ENCODE measurements at places on chromosomes 16 and 17.

GRCh38 chr17:1312261-1312870, 32.9 kb downstream of the TRARG1 start:
- no peak for DNase-seq

DNA sequence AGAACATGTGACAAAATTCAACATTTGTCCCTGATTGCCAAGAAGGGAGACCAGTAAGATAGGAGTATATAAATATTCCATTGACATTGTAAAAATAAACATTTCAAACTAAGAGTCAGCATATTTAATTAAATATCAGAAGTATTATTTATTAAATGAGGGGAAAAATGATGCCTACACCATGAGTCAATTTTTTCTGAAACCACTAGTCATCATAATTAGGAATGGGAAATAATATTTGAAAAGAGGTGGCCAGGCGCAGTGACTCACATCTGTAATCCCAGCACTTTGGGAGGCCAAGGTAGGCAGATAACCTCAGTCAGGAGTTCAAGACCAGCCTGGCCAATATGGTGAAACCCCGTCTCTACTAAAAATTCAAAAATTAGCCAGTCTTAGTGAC, 2.1 kb downstream of the CMTM1 start:
- DNase-seq, result no peak

- DNase-seq, result no peak
Measured at GRCh38 chr17:64063088-64063487, 42.7 kb upstream of the ICAM2 start.

DNA sequence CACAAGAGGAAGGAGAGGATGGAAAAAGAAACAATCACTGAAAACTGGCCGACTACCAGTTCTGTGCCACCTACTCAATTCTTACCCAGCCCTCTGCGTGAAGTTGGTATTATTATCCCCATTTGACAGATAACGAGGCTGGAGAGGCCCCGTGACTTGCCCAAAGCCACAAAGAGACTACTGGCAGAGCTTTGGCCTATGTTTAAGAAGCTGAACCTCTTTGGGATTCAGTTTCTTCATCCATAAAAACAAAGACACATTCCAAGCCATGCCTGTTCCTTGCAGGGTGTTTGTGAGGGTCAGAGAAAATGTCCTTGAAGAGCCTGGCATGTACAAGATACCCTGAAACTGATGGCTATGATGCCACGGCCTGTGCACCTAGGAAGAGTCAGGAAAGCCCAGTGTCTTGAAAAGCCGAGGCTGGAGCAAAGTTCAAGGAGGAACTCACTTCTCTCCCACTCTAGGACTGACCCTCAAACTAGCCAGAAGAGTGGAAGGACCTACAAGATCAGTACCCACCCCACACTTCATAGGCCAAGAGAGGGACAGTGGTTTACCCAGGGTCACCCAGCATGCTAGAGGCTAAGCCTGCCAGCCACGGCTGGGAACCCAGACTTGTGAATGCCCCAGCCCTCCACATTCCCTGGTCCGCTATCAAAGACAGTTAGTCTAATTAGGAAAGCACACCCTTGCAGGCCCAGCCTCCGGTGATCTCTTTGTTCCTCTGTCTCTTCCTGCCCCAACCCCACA, 1.6 kb upstream of the ACSF2 start:
- no peak for DNase-seq

DNA sequence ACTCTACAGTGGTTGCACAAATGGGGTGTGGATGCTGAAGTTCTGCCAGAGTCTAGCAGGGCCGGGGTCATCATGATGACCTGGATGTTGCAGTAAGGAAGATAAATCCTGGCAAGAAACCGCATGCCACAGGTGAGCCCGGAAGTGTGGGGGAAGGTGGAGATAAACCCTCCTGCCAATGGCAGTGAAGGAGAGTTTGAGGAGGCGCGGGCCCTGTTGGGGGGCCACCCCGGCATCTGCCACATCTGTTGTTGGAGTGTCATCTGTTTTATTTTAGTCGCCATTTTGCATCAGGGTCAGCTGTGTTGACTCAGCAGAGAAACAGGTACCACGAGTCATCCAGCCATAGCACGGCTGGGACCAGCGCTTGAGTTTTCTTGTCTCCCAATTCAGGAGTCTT, 173.8 kb upstream of the CHMP6 start:
- DNase-seq, result no peak

- no peak for DNase-seq
Measured at GRCh38 chr16:48676836-48677235, 66.9 kb upstream of the N4BP1 start.

DNA sequence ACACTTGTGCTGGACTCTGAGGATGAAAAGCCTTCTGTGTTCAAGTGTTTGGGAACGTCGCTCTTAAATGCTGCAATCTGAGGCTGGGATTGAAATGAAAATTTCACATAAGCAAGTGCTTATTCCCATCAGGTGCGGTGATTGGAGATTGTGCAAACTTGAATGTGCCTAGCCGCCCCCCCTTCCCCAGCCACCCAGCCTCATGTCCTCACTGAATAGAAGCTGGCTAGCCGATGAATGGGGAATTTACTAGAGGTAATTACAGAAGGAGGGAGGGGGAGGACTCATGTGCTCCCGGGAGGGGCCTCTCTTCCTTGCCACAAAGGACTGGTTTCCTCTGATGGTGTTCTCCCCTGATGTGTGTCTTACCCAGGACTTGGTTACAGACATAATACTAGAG, 544.8 kb upstream of the EEF2KMT start:
- DNase-seq, result no peak

- no peak for DNase-seq
Measured at GRCh38 chr16:66152181-66152580, 214.3 kb upstream of the CDH5 start.

- DNase-seq, result no peak
Measured at GRCh38 chr16:53913920-53914319, 210.0 kb downstream of the FTO start.

DNA sequence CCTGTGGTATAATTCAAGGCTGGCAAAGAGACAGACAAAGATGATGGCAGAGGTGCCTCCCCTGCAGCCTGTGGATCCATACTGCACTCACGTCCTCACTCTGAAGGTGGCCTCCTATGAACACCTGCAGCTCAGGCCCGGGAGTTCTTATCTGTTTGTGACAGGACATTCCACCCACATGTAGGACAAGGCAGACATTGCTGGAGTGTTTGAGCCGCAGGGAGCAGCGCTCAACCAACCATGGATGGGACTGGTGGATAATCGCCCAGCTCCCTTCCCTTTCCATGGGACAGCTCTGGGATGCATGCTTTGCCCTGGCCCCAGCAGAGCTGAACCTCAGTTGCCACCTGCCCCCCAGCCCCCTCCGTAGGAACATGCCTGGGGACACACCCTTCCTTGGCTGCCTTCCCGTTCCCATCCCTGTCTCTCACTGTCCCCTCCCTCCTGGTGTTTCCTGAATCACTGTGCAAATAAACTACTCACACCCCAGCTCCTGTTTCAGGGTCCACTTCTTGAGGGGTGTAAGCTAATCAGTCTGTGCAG, 22.2 kb downstream of the ITPRIPL2 start:
- no peak for DNase-seq

DNA sequence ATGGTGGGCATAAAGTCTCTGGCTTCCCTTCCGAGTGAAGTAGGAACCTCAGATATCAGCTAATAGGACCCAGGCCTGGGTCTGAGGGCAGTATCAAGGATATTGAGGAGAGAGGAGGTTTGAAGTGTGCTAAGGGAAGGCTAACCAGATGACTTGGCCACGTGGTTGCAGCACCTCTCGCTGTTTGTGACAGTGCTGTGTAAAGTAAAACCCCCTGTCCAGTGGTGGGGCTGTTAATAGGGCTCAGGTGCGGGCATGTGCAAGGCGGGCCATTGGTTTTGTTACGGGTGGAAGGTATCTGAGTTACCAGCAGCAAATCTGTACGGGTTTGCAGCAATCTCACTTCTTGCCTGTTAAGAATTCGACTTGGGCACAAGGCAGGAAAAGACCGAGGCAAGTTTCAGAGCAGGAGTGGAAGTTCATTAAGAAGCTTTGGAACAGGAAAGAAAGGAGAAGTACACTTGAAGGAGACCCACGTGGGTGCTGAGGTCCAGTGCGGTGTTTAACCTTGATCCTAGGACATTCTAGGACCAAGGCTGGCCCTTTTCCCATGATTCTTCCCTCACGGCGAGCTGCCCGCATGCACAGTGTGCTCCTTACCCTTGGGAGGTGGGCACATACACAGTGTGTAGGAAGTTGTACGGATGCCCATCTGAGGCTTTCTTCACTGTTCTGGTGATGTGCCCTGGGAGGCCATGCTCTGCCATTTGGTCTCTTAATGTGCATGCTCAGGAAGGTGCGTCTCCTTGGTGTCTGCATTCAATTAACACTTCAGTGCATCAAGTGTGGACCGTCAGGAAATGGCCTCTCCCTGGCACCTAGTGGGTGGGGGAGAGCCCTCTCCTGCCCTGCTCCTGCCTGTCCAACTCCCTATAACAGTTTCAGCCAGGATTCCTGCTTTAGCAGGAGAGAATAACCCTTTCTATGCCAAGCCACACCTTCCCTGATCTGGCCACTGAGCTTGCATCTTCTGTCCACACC, 20.3 kb downstream of the SGF29 start:
- no peak for DNase-seq

Measured in GOT3 (cell line).